ENCODE measurements at places on chromosomes 12 and 14. TPM values are rescaled to one million over a fixed set of nuclear protein-coding genes. Genes with fewer than 3 reads are reported as not detected.

The GLT1D1 gene
- not detected for total RNA-seq

The EML5 gene
- 0.09 TPM for total RNA-seq

The DHRS2 gene
- total RNA-seq = 0.44 TPM

The IL31 gene
- not detected for total RNA-seq

The LIMA1 gene
- total RNA-seq = 81.3 TPM

The VWF gene
- 2,328 TPM for total RNA-seq

The MGP gene
- total RNA-seq = 284 TPM

The PZP gene
- 0.88 TPM for total RNA-seq

DNA sequence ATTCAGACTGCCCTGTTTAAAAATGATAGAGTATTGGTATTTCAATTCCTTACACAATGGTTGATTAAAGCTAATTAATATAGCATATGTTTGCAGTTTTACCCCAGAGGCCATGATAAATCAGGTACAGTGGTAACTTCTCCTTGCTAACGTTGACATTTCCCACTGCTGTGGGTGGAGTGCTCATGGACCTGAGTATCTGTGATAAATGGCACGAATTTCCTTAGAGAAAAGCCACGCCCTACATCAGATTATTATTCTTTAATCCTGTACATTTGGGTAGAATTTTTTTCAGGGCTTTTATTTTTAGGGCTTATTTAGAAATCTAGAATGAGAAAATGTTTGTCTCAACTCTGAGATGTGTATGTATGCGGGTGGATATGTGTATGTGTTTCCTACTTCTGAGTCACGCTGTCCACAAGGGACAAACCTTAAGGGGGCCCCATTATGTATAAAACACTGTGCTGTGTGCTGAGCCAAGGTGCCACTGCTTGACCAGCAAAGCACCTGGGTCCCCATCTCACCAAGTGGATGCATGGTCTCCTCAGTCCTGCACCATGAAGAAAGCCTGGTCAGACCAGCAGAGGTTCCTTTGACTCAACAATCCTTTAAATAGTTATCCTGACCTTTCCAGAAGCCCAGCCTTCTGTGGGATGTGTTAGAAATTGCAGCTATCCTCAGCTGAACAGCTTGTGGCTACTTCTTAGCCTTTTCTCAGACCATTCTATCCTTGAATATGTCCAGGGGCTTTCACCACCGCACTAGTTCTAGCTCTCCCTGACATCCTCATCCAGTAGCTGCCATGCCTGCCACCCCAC is 57.9 kb upstream of the STK38L start:
- DNase-seq = no peak

DNA sequence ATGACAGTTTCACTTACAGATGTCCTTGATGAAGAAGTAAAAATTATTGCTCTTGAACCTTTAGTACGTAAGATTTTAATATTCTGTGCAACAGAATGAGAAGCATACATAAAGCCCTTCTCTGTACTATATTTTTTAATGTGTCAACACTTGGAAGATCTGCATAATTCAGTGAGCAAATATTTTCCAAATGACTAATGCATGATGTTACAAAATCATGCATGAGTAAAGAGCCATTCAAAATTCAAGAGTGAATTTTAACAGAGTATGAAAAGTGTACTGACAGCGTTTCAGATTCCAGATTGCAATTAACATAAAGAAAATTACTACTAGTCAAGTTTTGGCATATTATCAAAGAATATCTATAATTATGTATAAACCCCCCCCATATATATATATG is 101.4 kb upstream of the BBS10 start:
- peak; percentile 5 for DNase-seq

- DNase-seq = no peak
Observed at GRCh38 chr12:110373025-110373424, 30.5 kb downstream of the ANAPC7 start.

DNA sequence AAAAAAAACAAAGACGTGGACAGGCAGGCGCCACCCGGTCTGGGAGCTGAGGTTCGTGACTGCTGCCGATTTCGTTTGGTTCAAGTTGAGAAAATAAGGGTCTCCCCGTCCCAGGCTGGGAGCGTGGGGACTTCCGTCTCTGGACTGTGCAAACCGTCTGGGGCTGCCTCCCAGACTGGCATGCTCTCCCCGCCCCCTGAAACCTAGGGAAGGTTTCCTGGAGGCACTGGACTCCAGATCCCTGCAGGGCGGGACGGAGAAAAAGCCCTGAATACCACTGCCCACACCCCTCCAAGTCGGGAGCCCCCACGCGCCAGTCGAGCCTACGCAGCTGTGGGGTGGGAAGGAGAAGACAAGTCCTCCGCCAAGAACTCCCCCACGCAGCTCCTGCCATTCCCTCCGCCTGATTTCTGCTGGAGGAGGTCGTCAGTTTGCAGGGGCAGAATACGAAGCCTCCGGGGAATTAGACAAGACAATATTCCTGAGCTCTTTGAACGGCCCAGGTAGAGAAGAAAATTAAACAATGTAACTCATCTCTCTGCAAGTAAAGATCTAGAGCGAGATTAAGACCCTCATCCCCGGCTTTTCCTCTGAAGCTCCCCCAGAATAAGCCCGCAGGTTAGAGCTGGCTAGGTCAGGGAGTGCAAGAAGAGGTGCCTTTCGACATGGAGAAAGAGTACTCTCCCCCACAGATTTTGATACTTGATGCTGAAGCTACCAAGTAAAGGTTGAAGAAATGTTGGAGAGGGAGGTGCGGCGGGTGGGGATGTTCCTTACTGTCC is 10.4 kb upstream of the HOXC13 start:
- DNase-seq = no peak

DNA sequence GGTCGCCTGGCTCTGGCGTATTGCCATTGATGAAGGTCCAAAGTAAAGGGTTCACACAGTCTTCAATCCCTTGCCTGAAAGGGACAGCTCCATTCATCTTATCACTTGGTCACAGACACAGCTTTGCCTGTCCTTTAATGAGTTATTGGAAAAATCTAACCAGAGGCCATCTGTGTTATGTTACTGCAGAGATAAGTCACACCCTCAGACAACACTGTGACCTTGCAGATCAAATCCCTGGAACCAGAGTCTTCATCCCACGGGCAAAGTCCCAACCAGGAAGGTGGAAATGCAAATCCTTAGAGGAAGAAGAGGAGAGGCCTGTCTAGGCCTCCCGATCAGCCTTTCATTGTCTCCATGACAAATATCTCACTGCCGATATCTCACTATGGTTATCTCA is 68.3 kb upstream of the SCN8A start:
- no peak for DNase-seq

DNA sequence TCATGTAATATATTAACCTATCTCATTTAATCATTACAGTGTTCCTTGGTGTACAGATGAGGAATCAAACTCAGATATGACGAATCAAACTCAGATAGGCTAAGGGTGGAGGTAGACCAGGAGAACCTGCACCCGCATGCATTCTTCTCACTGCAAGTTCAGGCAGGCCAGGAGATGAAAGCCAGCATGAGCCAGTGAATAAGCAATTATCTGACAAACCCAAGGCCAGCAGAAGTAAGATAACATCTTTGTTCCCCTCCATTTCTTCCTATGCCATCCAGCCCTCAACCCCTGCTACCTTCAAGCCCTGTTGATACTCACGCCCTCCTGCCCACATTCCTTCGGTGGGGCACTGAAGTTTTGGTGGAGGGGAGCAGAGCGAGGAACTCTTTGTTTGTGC is 152.2 kb downstream of the ETV6 start:
- DNase-seq = no peak

- peak; percentile 67 for DNase-seq
Observed at GRCh38 chr12:26119391-26119989, 5.3 kb downstream of the BHLHE41 start.

DNA sequence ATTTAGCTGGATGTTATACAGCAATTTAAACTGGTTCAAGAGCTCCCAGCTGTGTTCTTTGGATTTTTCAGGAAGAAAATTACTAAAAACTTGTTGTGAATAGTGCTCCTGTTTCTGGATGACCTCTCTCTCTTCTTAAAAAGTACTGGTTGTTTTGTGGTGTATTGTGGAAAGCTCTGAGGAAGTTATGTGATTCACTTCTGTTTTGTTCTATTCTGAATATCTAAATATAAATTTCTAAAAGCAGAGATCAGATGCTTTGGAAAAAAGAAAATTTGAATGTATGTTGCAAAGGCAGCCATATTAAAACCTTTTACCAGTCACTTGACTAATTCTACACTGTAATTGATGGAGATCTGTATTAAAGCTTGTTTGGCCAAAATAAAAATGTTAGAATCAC is 3.4 kb upstream of the C3AR1 start:
- DNase-seq = no peak

DNA sequence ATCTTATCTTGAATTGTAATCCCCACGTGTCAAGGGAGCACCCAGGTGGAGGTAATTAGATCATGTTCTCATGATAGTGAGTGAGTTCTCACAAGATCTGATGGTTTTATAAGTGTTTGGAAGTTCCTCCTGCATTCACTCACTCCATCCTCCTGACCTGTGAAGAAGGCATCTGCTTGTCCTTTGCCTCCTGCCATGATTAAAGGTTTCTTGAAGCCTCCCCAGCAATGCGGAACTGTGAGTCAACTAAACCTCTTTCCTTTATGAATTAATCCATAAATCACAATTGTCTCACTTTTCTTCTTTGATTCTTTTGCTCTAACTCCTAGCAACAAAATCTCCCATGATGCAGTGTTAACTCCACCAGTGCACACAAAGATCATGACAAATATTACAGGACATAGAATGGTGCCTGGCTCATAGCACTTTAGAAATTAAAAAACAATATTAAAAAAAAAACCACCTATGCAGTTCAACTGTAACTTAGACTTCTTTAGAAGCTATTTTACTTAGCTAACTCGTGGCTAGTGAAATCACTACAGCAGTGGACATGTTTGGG is 37.6 kb upstream of the MGAT4C start:
- no peak for DNase-seq

GRCh38 chr14:49769171-49769570 is 1.2 kb downstream of the KLHDC2 start:
- no peak for DNase-seq

DNA sequence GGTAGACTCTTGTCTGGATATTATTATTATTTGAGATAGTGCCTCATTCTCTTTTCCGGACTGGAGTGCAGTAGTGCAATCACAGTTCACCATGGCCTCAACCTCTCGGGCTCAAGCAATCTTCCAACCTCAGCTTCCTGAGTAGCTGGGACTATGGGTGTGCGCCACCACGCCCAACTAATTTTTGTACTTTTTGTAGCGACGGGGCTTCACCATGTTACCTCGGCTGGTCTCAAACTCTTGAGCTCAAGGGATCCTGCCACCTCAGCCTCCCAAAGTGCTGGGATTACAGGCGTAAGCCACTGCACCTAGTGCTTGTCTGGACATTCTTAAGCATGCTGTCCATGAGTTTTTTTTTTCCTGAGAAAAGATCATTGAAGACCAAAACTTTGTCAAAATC is 498.9 kb upstream of the RGS6 start:
- DNase-seq = no peak

GRCh38 chr12:69821456-69822159 is 3.4 kb upstream of the MYRFL start:
- DNase-seq = peak; percentile 91

GRCh38 chr14:69753860-69754259 is 13.1 kb upstream of the SRSF5 start:
- no peak for DNase-seq

DNA sequence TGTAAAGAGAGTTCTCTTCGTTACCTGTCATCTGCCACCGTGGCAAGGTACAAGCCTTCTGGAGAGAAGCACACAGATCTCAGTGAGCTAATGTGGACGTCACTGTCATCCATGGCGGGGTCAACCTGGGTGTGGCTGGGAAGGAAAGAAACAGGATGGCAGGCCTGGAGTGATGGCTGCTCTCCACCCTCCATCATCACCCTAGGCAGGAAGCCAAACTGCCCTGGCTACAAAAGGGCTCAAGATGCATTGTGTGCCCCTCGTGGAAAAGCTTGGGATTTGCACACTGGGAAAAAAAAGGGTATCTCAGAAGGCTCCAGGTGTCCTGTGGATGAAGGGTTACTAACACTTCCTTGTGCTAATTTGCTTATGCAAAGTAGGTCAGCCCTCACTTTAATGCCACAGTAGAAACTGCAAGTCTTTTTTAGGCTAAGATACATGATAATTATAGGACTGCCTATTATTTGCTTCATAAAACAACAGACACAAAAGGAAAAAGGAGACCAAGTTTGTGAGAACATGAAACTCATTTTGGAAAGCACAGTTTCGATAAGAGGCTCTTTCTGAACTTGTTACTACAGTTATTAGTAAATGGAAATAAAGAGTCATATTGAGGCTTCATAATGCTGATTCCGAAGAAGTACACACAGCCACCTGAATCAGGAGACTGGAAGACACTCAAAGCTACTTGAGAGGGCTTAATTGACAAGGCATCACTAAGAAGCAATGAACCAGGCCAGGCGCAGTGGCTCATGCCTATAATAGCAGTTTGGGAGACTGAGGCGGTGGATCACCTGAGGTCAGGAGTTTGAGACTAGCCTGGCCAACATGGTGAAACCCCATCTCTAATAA is 18.9 kb downstream of the RFC5 start:
- peak; percentile 26 for DNase-seq

DNA sequence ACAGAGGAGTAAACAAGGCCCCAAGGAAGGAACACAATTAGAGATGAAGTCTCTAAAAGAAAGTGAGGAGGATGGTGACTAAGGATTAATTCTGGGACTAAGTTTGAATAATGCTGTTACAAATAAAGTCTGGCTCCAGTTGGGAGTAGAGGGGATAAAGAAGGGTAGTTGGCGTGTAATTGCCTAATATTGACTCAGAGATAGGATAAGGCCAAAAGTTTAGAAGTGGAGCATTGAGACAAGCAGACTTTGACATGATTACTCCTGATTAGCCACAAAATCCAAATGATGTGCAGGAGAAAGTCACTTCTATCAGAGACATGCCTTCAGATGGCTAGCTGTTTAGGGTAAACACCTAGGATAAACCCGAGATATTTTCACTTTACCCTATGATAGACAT is 108.4 kb downstream of the PLCZ1 start:
- no peak for DNase-seq

DNA sequence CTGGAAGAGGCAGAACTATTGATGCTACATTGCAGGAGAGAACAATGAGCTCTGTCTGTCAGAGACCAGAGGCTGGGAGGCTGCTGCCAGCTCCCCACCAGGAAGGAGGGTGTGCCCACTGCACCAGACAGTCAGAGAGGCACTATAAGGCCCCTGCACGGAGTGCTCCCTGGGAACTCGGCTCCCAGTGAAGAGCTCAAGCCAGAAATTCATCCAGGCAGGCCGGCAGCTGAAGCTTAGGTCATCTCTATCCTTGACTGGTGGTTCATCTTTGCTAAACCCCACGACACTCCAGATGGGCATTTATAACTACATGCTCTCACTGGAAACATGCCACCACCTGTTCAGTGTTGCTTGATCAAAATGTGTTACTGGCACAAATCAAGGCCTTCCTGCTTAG is 65.1 kb upstream of the GPATCH2L start:
- no peak for DNase-seq

DNA sequence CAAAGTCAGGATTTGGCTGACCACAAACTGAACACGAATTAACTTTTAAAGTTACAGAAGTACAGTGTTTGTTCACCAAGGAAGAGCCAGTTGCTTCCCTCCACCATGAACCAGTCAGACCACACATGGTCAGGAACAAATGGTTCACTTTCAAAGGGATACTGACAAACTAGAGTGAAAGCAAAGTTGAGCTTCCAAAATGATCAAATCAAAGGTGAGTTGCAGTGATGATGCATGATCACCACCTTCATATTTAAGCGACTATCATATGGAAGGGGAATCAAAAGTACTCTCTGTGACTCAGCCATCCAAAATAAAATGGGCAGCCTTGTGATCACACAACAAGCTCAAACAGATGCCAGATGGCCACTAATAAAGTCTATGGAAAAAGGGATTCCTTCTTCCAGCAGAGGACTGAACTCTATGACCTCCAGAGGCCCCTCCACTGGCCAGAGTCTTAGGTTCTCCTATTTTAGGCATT is 13.1 kb downstream of the NT5DC3 start:
- no peak for DNase-seq

Data from endothelial cell of umbilical vein (primary cell).